ENCODE measurements at places on chromosomes 12 and 14.

GRCh38 chr14:43166163-43166562 lies 1340.9 kb downstream of the FSCB start:
- DNase-seq, result no peak

- DNase-seq, result no peak
Measured at GRCh38 chr14:32507029-32507984, 178.2 kb downstream of the AKAP6 start.

- no peak for DNase-seq
Measured at GRCh38 chr12:102675672-102676071, 195.3 kb upstream of the IGF1 start.

DNA sequence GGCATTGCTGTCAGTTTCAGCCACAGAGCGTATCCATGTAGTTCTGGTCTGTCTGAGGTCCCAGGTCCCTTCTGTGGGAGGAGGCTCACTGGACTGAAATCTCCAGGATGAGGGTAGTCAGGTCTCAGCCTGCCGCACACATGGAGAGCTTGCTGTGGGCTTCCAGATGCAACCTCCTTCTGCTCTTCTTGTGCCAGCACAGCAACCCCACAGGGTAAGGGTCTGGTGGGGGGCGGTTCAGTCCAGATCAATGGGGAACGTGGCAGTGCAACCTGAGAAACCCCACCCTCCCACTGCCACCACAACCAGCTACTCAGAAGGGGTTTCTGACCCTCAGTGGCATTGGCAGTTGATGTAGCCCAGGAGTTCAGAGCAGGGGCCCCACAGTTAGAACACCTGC lies 61.2 kb downstream of the BEGAIN start:
- DNase-seq, result peak; percentile 52

DNA sequence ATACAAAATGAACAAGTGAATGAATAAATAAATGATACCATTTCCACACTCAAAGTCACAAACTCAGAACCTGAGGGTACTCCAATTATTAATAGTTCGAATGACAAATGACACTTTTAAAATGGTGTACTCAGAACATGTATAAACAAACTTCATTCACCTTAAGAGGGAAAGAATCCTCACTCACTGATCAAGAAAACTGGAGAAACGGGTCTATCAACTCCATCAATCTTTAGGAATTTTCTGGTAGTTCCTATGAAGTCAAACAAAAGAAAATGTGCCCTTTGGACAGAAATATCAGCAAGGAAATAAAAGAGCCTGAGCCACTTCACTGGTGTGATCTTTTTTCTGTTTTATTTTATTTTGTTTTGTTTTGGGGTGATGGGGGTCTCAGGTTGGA lies 5.2 kb upstream of the NRDE2 start:
- DNase-seq, result no peak

- DNase-seq, result no peak
Measured at GRCh38 chr12:80861641-80862378, 75.9 kb downstream of the LIN7A start.

DNA sequence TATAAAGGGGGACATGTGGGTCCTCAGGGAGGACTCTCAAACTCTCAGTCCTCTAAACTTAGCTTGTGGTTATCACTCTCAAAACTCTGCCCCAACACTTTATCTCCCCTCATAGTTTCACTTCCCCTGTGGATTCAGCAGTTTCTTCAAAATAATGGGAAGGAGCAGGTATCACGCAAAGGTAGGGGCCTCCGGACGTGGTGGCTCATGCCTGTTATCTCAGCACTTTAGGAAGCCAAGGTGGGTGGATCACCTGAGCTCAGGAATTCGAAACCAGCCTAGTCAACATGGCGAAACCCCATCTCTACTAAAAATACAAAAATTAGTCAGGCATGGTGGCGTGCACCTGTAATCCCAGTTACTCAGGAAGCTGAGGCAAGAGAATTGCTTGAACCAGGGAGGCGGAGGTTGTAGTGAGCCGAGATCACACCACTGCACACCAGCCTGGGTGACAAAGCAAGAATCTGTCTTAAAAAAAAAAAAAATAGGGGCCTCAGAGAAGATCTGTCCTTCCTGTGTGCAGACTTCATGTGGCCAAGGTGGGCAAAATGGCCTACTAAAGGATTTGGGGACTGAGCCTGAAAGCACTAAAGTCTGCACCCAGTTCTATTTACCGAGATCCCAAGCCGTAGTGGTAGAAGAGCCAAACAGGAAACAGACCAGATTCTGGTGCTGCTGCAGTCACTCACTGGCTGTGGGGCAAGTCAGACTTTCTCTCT lies 6.4 kb downstream of the ITGB7 start:
- DNase-seq, result no peak

- DNase-seq, result no peak
Measured at GRCh38 chr14:94019329-94019728, 6.8 kb upstream of the OTUB2 start.

DNA sequence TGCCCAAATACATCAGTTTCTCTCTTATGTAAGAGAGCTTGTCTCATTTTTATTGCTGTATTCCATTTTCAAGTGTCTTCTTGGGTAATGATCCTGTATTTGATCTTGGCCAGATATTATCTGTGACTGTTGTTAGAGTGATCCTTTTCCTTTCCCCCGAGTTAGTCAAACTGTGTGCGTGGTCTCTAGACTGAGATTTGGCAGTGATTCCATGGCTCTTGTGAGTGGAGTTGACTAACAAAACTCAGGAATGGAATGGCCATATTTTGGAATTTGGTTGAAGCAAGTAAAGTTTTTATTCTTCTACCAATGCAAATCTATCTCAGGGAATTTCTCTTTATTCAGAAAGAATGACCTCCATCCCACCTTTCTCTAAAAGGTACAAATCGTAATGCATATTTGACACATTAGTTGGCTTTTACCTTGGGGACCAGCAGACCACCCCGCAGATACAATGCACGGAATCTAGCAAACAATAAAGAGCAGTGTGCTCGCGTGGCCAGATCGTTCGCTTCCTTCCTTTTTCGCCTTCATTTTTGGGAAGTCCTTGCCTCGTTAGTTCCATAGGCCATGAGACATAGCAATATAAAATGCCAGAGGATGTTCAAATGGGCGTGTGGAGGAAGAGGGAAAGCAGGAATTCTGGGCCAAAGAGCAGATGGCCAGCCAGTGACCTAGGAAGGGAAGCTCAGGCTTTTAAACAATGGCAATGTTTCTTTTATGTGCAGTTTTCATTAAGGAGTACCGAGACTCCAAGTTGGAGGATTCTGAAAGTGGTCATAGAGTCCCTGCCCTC lies 24.4 kb downstream of the ETV6 start:
- no peak for DNase-seq

DNA sequence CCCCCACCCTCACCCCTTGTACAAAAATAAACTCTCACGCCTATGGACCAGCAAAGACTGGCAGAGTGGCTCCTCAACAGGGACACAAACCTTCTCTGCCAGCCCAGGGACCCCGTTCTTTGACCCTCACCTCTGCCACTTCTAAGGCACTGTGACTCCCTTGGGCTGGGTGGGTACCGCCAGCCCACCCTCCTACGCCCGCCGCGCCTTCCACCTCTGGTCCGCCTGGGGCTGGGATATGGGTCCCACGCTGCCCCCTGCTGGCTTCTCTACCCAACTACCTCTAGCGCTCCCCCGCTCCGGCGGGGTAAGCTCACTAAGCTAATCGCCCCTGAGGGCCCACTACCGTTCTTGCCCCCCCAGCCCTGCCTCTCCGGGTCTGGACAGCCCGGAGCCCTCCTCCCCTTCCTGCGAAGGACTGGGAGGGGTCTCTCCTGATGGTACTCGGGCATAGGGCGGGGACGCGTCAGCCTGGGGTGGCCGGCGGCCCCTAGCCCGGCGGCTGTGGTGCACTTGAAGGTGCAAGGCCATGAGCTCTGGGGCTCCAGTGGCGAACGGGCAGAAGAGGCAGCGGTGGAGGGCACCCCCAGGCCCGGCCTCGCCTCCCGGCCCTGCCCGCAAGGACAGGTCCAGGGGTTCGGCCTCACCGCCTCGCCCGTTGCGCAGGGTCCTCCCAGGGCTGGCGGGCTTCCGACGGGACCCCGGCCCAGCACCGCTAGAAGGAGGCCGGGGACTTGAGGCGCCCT lies 8.1 kb downstream of the ZNF219 start:
- no peak for DNase-seq

DNA sequence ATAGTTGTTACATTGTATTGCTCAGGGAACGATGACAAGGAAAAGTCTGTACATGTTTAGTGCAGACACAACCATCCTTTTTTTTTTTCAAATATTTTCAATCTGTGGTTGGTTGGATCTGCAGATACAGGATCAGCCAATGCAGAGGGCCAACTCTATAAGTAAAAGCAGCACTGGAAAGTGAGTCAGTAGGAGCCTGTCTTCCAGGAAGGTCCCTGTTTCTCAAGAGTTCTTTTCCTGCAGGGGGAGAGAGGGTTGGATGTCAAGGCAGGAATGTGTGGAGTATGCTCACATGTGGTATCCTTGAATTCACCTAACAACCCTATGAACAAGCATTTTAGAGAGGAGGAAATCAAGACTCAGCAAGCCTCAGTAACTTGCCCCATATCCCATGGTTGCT lies 409.1 kb downstream of the NPAS3 start:
- no peak for DNase-seq

DNA sequence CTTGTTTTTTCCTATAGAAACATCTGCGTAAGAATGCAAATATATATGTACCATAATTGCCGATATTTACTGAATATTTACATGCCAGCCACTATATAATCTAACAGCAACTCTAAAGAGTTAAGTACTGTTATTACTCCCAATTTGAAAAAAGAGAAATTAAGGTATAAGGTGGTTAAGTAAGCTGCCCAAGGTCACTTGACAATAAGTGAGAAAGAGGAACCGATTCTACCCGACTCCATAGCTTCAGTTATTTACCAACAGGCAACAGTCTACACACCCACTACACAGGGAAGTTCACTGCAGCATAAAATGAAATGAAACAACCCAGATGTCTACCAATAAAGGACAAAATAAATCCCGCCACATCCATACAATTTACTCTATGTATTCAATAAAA lies 1.1 kb downstream of the MIS18BP1 start:
- no peak for DNase-seq

- no peak for DNase-seq
Measured at GRCh38 chr14:50808053-50808452, 22.9 kb downstream of the NIN start.

GRCh38 chr14:70186900-70187451 lies 1.8 kb downstream of the SLC8A3 start:
- DNase-seq, result no peak

GRCh38 chr12:88428350-88428749 lies 151.9 kb downstream of the KITLG start:
- DNase-seq, result no peak

DNA sequence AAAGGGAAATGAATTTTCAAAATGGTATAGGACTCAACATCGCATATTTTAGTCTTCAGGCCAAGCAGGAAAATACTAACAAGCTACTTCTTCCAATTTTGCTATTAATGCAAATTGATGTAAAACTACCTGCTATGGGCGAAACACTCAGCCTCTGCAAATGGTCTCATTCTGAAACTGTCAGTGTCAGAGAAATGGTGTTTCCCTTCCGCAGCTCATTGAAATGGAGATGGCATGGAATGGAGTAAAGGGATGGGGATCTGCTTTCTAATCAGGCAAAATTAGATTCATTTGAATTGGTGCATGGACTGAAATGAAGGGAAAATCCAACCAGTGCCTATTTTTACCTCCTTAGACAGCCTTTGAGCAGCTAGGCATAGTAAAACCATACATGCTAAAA lies 80.4 kb upstream of the EEA1 start:
- no peak for DNase-seq

DNA sequence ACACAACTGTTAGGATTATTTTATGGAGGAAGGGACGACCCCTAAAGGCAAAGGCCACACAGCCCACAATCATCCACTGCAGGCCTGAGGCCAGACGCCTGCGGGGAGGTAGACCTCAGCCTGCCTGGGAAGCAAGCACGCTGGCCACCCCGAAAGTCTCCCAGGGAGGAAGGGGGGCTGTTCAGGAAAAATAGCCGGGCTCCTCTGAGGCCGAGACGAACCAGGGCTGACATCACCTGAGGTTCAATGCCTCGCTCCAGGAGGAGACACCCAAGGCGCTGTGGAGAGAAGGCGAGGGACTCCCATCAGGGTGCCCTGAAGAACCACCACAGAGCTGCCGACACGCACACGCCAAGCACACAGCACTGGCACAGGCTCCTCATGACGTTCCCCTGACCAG lies 127.4 kb downstream of the PIWIL1 start:
- no peak for DNase-seq

GRCh38 chr14:75989134-75989533 lies 3.6 kb downstream of the IFT43 start:
- peak; percentile 85 for DNase-seq

DNA sequence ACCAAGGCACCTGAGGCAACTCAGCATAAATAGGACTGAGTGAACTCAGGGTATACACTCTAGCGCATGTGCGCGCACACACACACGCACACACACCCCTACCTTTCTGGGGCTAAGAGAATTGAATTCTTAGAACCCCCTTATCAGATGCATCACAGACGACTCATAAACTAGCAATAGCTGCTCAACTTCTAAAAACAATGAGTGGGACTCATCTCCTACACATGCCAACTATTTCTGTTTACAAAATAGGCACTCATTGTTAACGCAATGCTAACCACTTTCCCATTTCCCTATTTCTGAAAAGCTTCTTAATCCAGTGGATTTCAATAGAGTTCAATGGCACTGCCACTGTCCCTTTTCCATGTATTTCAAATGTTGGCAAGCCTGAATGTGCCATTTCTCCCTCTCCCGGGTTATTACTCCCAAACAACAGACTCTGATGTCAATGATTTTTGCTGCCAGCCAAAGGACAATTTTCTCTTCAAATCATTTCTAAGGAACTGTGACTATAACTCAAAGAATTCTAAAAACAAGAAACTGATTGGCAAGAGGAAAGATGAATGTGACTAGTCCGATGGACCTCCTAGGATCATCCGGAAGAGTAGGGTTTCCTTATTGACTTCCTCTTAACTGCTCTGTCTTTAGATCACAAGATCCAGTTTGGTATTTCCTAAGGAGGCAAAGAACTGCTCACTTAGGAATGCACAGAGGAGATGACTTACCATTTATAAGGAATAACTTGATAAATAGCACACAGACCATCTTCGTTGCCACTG lies 48.8 kb downstream of the SLC38A1 start:
- DNase-seq, result no peak

DNA sequence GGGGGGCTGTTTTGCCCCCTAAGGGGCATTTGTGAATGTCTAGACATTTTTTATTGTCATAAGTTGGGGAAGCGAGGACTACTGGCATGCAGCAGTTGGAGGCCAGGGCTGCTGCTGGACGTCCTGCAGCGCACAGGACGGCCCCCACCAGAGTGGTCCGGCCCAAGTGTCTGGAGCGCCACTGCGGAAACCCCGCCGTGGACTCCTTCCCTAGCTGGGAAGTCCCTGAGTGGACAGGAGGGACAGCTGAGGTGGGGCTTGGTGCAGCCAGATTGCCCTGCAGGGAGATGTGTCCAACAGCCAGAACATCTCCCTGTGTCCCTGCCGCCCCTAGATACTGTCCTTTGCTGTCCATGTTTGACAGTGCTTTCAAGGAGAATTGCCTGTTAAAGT lies 5.5 kb downstream of the CKB start:
- DNase-seq, result no peak

All from right atrium auricular region (tissue), 2 donors.